Skeletal muscle cell (primary cell): ENCODE measurements at places on chromosomes 11 and 22.
A peak's percentile ranks its signal among the peaks of the same experiment; 100 is the strongest.

GRCh38 chr11:13850231-13851005 lies 112.1 kb upstream of the SPON1 start:
- DNase-seq = no peak

GRCh38 chr11:59429924-59430516 lies 3.8 kb upstream of the OR5A2 start:
- DNase-seq = peak; percentile 2

GRCh38 chr11:85295694-85296271 lies 331.4 kb downstream of the DLG2 start:
- no peak for DNase-seq

DNA sequence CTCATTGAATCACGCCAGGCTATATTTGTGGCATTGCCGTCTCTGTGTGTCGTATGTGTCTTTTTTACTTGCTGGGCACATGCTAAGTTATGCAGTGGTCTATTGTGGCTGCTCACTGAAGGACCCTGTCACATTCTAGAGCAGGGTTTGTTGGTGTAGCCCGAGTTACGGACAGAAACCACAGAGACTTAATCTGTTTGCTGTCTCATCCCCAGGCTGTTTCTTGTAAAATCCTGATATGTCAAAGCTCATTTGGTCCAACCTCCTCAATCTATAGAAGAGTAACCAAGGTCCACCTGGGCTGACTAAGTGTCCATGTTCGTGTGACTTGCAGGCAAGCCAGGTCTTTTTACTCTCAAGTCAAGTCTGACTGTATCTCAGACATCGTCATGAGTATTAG lies 5.0 kb downstream of the DPF2 start:
- DNase-seq = no peak

DNA sequence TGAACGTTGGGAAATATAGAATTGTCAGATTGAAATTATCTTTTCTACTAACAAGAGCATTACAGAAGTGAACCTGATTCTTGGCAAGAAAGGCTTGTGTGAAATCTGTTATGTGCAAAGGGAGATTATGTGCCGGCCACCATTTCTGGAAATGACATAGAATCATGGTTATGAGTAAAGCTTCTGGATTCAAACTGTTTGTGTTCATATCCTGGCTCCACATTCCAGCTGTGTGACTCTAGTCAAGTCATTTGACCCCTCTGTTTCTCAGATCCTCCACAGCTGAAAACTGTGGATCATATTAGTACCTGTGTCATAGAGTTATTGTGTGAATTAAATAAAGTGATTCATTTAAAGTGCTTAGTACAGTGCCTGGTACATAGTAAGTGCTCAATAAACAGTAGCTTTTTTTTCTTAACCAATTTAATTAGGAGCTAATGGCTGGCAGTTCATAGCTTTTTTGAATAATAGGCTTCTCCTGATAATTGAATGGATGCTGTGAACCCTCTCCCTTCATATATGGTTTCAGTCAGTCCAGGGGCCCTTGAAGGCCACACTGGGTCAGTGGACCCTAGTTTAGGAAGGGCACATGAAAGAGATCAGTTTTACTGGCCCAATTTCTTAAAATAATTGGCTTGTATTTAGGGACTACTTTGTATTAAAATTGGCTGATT lies 34.6 kb downstream of the EHF start:
- peak; percentile 14 for DNase-seq

GRCh38 chr22:22345781-22346180 lies 101.2 kb downstream of the VPREB1 start:
- DNase-seq = no peak

GRCh38 chr22:30226192-30226832 lies 20.2 kb downstream of the LIF start:
- no peak for DNase-seq

GRCh38 chr11:88431675-88432341 lies 94.3 kb upstream of the CTSC start:
- no peak for DNase-seq

GRCh38 chr22:48974443-48975315 lies 853.0 kb downstream of the BRD1 start:
- no peak for DNase-seq

- DNase-seq = no peak
Measured at GRCh38 chr11:44746894-44747293, 20.1 kb downstream of the TSPAN18 start.

- DNase-seq = no peak
Measured at GRCh38 chr22:25548866-25549464, 15.5 kb upstream of the GRK3 start.

DNA sequence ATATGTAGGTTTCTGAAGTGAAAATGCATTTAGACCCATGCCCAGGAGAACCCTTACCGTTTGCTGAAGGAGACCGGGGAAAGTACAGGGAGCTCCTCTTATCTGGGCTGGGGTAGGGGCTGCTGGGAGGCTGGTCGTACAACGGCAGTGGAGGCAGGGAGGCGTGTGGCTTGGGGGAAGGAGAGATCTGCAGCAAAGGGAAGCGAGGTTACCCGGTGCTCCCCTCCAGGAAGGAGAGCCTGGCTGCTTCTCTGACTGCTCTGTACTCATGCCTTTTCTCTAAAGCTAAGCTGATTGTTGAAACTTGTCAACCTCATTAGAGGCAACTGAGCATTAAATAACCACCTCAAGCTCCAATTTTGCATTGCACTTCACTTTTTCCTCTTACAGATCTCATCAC lies 27.2 kb downstream of the ATG16L2 start:
- no peak for DNase-seq

- no peak for DNase-seq
Measured at GRCh38 chr11:118136341-118136740, 16.3 kb downstream of the SCN4B start.

- DNase-seq = no peak
Measured at GRCh38 chr11:29271616-29272015, 745.2 kb downstream of the KCNA4 start.

DNA sequence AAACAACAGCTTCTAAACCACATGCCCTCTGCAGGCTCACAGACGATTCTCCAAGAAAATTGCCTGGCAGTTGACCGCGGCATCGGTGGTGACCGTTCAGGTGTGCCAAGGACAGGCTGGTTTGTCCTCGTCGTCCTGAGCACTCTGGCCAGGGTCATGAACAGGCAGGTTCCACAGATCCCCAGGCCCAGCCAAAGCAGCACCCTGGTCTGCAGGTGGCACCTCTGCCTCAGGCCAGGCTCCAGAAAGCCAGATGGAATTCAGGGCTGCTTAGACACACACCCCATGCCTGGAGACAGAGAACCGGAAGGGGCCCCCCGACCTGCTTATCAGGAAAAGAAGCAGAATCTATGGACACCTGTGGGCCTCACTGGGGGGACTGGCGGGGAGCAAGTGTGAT lies 338.7 kb downstream of the BRD1 start:
- DNase-seq = no peak

DNA sequence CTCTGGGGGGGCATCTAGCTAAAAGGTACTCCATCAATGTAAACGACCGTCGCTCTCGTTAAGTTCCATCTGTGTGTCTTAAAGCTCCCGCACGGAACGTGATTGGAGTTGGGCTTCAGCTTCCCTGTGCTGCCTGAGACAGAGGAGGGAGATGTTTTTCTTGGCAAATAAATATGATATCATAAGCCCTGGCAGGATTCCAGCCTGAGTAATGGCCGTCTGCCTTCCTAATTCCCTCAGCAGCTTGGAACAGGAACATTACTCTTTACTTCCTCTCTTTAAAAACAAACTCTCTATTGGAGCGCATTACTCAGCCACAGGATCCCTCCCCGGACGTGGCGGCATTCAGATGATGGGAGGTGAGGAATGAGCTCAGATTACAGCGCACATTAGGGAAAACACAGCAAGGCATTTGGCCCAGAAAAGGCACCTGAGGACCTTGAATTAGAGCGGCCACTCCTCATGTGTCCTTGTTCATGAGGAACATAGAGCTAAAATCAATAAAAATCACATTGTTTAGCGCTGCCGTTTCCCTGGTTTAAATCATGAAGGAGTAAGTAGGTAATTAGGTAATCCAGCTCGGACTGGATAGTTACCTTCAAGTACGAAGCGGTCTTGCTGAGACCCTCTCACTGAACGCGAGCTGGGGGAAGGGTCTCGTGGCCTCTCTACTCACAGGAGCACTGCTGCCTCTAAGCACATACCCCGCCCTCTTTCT lies 230.4 kb downstream of the ST3GAL4 start:
- peak; percentile 86 for DNase-seq

DNA sequence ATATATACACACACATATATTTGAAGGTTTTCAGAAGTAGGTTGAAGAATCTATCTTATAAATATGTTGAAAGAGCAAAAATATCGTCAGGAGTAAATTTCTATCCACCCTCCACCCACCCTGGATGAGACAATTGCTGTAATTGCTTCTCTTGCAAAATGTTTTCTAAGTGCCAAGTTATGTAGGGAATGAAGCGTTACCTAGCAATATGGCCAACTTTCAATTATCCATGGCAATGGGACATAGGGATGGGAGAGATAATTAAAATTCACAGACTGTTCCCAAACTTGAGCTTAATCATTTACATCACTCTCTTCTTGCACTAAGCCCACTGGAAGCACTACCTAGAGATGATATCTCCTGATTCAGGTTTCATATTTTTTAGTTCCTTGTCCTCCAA lies 806.2 kb upstream of the RAG2 start:
- no peak for DNase-seq
